Stimulated activated CD8-positive, alpha-beta memory T cell treated with anti-CD3 and anti-CD28 coated beads, Interleukin-2, amount 100 ng/mL, for 1 hour (primary cell): ENCODE measurements at places on chromosomes 1 and 21.

GRCh38 chr21:20023193-20023592, 975.0 kb upstream of the NCAM2 start:
- no peak for DNase-seq

- peak; percentile 18 for DNase-seq
Measured at GRCh38 chr1:6028042-6028850, 17.4 kb upstream of the KCNAB2 start.

DNA sequence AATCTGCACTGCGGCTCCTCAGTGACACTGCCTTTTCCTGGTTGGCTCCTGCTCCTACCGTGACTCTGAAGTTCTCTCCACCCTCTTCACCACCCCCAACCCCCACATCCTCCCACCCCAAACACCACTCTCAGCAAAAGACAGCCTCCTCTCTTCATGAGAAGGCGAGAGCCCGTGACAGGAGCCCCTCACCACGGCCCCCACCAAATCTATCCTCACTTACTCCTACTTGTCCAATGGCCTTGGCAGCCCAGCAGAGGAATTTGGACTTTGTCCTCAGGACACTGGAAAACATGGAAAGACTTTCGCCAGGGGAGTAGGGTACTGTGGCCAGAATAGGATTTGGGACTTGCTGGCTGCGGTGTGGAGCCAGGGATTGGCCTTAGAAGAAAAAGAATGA, 6.9 kb downstream of the TMEM125 start:
- no peak for DNase-seq

- DNase-seq = no peak
Measured at GRCh38 chr1:67239738-67240137, 67.9 kb upstream of the IL12RB2 start.

GRCh38 chr1:195434566-195435203, 1173.6 kb downstream of the KCNT2 start:
- no peak for DNase-seq

- DNase-seq = no peak
Measured at GRCh38 chr1:24908591-24909259, 21.4 kb downstream of the RUNX3 start.

- DNase-seq = no peak
Measured at GRCh38 chr1:53617851-53618499, 121.0 kb downstream of the GLIS1 start.

GRCh38 chr1:231950331-231951128, 323.9 kb downstream of the DISC1 start:
- DNase-seq = no peak

DNA sequence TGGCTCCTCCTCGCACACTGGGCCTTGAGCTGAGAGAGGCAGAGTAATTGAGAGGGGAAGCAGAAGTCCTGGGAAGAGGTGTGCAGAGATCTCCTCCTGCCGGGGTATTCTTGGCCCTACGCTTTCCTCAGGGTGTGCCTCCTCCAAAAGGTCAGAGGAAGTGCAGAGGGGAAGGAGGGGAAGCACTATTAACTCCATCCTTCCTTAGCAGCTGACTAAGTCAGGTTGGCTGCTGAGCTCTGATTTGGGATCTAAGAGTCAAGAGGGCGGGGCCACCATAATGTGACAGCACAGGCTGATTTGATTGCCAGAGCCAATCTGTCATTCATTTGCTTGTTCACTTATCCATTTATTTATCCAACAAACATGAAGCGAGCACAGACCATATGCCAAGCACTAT, 12.3 kb downstream of the ATP2B4 start:
- no peak for DNase-seq

- DNase-seq = no peak
Measured at GRCh38 chr1:179194068-179194537, 35.4 kb downstream of the ABL2 start.

- DNase-seq = no peak
Measured at GRCh38 chr1:207818971-207819451, 67.2 kb downstream of the CD46 start.

DNA sequence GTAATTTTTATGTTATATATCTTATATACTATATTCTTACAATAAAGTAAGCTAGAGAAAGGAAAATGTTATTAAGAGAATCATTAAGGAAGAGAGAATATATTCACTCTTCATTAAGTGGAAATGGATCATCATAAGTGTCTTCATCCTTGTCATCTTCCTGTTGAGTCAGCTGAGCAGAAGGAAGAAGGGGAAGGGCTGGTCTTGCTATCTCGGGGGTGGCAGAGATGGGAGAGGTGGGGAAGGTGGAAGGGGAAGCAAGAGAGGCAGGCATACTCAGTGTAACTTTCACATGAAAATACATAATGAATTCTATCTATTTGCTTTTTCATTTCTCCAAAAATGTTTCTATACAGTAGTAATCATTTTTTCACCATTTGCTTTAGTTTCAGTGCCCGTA, 5.1 kb downstream of the DNASE2B start:
- DNase-seq = no peak

GRCh38 chr1:5856246-5856815, 135.9 kb downstream of the NPHP4 start:
- DNase-seq = no peak

- DNase-seq = no peak
Measured at GRCh38 chr1:50268049-50268448, 155.2 kb downstream of the DMRTA2 start.

- DNase-seq = no peak
Measured at GRCh38 chr1:161311595-161312181, 1.9 kb upstream of the MPZ start.

DNA sequence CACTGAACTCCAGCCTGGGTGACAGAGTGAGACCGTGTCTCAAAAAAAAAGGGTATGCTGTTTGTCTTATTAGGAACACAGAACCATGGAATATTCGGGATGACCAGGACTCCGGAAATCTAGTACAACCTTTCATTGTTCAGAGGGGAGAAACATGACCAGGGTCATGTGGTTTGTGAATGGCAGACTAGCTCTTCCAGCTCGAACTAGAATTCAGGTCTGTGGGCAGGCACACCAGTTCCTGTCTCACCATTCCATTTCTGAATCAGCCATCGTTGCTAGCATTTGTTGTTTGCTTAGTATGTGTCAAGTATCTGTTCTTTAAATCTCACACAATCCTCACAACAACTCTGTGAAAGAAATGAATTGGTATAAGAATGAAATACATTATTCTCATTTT, 50.9 kb downstream of the MDM4 start:
- DNase-seq = no peak

- DNase-seq = no peak
Measured at GRCh38 chr1:116067566-116067890, 43.7 kb upstream of the MAB21L3 start.

GRCh38 chr1:23524716-23525401, 6.2 kb downstream of the E2F2 start:
- no peak for DNase-seq

- no peak for DNase-seq
Measured at GRCh38 chr1:169318536-169319244, 48.9 kb downstream of the NME7 start.

DNA sequence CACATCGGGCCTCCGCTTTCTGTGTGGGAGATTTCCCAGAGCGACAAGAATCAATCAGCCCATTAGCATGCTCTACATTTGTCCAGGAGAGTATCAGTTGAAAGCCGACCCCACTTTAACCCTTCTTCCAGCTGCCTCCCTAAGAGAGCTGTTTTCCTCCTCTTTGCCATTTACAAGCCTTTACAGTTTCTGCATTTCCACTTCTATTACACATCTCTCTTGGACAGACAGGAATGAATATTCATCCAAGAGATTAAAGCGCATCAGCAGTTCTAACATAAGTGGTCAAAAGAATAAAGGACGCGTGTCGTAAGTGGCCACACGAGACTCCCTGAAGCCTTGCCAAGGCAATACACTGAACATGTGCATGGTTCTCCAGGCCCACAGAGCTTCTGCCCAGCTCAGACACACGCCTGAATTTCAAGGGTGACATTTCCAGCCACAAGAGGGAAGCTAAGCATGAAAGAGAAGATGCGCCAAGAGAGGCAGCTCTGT, 47.3 kb downstream of the FAM78B start:
- DNase-seq = no peak

DNA sequence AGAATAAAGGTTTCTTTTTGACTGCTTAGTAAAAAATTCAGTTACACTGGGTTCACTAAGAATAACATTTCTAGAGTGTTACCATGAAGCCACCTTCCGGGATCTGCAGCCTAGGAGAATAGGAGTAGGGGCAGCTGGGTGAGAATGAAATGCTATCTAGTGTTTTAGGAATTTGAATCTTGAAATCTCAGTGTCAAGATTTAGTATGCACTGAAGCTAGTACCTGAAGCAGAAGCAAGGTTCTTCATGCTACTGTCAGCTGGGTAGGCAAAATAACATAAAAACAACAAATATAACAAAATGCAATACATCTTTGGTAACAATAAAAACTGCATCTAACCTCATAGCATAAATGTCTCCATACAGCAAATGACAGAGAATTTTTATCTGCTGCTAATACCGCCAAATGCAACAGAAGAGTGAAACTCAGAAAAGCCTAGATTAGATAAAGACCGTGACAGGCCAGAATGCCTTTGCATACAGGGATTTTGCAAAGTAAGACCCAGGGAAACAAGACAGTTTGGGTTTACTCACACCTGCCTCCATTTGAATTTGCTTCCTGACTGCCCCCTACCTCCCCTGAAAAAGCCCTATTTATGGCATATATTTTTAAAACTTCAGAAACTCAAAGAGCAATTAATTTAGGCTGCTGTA, 58.2 kb downstream of the GADD45A start:
- DNase-seq = no peak
